ENCODE measurements at places on chromosomes 16 and 17. TPM values are rescaled to one million over a fixed set of nuclear protein-coding genes. Genes with fewer than 3 reads are reported as not detected.
A peak's percentile ranks its signal among the peaks of the same experiment; 100 is the strongest.

ABCC6 gene
- total RNA-seq = not detected

AKAP1 gene
- total RNA-seq = 19.6 TPM

CCL18 gene
- 0.48 TPM for total RNA-seq

SRCIN1 gene
- 0.72 TPM for total RNA-seq

KCNAB3 gene
- 10.2 TPM for total RNA-seq

KRTAP4-1 gene
- not detected for total RNA-seq

TP53TG3F gene
- total RNA-seq = not detected

HOXB6 gene
- total RNA-seq = 0.24 TPM

PRSS22 gene
- not detected for total RNA-seq

ASPHD1 gene
- 0.93 TPM for total RNA-seq

CA5A gene
- 0.22 TPM for total RNA-seq

- DNase-seq = no peak
These were observed 196.7 kb downstream of the CDH11 start for GRCh38 chr16:64925166-64925565.

DNA sequence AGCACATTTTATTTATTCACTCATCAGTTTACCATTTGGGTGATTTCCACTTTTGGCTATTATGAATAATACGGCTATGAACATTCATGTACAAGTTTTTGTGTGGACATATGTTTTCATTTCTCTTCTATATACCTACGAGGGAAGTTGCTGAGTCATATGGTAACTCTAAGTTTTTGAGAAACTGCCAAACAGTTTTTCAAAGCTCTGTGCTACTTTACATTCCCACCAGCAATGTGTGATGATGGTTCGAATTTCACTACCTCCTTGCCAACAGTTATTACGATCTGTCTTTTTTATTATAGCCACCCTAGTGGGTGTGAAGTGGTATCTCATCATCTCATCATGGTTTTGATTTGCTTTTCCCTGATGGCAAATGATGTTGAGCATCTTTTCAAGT lies 63.7 kb upstream of the MRTFB start:
- no peak for DNase-seq

GRCh38 chr17:1060991-1061390 lies 64.1 kb downstream of the TIMM22 start:
- peak; percentile 57 for DNase-seq

GRCh38 chr17:372157-373152 lies 19.8 kb upstream of the RPH3AL start:
- no peak for DNase-seq

- no peak for DNase-seq
These were observed 4.0 kb downstream of the FBXO39 start for GRCh38 chr17:6780001-6780400.

GRCh38 chr17:80445007-80445725 lies 30.2 kb downstream of the ENDOV start:
- no peak for DNase-seq

DNA sequence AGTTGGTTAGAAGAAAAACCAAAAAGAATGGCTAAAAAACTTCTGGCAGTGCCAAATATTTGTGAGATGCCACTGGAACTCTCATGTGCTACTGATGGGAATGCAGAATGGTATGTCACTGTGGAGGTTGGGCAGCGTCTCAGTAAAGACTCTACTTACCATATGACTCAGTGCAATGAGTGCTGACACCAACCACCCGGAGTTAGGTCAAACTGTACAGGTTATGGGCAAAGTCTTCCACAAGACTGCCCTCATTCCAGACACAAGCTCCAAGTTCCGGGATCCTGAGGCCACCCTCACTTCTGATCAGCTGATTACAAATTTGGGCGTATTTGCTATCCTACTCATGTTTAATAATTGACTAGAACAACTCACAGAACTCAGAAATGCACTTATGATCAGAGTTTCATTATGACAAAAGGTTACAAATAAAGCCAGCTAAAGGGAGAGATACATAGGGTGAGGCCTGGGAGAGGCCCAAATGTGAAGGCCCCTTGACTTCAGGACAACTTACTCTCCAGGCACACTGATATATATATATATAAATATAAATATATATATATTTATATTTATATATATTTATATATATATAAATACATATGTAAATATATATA lies 114.9 kb downstream of the TRIM37 start:
- peak; percentile 9 for DNase-seq

DNA sequence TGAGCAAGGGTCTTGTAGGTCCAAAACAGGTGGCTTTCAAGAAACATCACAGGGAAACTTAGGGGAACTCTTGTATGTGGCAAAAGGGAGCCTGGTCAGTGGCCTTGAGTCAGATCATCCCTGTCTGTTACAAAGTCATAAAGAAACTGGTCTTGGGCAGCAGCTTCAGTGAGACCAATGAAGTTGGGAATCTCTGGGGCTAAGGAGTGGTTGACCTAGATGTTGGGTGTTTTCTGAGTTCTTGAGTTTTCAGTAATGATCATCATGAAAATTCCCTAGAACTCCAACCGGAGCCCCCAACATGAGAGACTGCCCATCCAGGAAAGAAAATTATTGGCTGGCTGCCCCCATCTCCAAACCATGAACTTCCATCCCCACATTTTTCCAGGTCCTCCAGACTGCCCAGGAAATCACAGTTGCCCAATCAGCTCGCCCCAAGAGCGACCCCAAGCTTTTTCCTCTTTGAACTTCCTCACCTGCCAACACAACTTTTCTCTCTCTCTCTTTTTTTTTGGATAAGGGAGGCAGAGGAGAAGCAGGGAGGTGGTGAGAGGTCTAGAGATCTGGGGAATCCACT lies 3.9 kb downstream of the CCR7 start:
- no peak for DNase-seq

DNA sequence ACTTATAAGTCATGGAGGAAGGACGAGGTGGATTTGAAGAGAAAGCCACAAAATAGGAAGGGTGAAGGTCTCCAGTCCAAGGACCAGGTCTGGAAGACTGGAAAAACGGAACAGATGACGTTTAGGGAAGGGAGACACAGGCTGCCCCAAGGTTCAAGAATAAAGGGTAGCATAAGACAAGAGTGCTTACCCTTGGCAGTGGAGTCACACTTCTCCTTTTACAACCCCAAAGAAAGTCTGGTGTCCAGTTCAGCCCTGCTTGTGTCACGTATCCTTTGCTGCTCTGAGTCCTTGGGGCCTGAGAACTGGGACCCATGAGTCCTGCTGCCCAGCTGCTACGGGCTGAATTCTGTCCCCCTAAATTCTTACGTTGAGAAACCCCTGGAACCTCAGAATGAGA lies 13.0 kb upstream of the GGA2 start:
- DNase-seq = no peak

DNA sequence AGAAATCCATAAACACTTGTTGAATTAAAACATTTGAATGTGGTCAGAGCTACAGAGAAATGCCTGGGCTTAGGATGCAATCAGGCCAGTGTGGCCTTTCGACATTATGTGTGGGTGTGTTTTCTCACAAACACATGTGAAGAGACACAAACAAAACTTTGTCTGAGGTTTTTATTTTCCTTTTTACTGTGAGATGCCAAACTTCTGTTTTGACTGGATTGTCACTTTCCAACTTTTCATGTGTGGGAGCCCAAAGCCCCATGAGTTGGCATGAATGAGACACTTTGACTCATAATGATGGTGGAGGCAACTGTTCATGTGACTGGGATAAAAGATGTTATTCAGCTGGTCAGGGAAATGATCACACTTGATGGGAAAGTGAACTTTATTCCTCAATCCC lies 71.9 kb upstream of the GAS7 start:
- no peak for DNase-seq

- no peak for DNase-seq
These were observed 38.8 kb upstream of the PVALEF start for GRCh38 chr17:81126281-81127132.

DNA sequence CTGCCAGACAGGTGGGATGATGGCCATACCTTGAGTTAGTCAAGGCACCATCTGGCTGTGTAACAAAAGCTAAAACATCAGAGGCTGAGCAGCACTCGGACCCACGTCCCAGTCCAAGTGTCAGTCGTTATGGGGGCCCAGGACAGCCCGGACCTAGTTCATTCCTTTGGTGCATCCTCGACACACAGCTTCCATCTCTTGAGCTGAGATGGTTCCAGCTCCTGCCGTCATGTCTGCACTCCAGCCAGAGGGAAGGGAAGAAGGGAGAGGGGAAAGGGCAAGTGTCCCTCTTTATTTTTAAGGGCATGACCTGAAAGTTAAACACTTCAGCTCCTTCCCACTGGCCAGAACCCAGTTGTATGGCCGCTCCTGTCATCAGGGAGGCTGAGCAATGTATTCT lies 218.0 kb downstream of the SEC14L1 start:
- DNase-seq = no peak

DNA sequence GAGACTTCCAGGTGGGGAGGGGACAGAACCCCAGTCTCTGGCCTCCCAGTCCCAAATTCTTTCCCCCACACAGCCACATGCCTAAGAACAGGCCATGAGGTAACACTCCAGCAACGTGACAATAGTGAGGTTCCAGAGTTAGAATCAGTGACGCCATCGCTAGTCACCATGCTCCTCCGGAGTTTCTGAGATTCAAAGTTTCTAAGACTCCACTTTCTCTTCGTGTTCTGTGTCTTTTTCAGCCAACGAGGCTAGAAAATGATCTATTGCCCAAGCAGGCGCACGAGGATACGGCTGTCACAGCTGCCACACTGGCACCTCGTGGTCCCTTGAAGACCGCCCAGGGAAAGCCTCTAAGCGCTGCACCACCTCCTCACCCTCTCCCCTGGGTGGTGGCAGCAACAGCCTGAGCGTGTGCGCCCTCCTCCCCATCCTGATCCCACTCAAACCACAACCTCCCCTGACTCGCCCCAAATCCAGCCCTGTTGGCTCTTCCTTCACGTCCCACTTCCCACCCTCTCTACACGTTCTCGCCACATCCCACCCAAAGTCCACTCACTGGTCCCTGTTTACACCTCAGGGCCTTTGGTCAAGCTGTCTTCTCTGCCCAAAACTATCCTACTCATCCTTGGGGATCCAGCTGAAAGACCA lies 1.0 kb downstream of the MCRIP1 start:
- peak; percentile 54 for DNase-seq

DNA sequence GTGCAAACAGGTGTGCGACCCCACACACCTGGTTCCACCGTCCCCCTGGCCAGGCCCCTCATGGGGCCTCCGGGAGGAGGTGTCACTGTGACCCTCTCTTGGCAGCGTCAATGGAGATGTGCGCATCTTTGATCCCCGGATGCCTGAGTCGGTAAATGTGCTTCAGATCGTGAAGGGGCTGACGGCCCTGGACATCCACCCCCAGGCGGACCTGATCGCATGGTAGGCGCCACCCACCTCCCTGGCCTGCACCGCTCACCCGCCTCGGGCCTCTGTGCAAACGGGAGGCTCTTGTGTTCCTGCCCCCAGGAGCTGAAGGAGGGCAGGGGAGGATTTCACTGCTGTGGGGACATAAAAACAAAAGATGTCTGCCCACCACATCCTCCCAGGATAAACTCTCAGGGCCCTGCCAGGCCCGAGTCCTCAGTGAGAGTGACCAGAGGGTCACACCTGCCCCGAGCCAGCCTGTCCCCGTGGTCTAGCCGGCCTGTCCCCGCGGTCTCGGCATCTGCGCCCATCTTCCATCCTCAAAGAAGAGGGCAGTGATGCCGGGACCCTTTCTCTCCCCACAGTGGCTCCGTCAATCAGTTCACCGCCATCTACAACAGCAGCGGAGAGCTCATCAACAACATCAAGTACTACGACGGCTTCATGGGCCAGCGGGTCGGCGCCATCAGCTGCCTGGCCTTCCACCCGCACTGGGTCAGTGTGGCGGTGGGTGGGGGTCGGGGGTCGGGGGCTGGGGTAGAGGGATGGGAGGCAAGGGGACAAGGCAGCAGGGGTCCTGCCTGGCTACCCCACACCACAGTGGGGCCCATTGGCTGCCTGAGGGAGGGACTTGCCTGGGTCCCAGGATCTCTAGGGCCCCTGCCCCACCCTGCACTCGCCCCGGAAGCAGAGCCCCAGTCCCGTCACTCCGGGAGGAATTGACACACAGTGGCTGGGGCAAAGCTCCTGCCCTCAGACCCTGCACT lies 29.0 kb upstream of the CHMP6 start:
- no peak for DNase-seq

GRCh38 chr16:77288222-77288621 lies 89.0 kb downstream of the SYCE1L start:
- DNase-seq = no peak

GRCh38 chr16:80923356-80923755 lies 83.3 kb downstream of the CMC2 start:
- DNase-seq = no peak

DNA sequence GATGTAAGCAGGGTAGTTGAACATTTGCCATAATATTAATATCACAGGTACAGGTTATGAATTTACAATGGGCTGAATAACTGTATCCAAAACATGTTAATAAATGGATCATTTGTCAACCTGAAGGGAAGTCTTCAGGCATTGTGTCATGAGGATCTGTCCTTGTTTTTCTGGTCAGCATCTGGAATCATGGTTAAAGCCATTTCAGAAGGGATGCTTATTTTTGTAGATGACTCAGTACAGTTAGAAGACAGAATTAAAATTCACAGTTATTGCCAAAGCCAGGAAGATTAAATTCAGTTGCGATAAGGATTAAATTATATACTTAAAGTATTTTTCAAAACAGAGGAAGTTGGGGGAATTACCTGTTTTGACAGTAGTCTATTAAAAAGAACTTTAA lies 8.0 kb downstream of the PSMD11 start:
- DNase-seq = no peak

GRCh38 chr16:50153596-50154419 lies 702 bp downstream of the TENT4B start:
- no peak for DNase-seq

GRCh38 chr16:55249361-55249760 lies 74.6 kb upstream of the IRX6 start:
- no peak for DNase-seq

DNA sequence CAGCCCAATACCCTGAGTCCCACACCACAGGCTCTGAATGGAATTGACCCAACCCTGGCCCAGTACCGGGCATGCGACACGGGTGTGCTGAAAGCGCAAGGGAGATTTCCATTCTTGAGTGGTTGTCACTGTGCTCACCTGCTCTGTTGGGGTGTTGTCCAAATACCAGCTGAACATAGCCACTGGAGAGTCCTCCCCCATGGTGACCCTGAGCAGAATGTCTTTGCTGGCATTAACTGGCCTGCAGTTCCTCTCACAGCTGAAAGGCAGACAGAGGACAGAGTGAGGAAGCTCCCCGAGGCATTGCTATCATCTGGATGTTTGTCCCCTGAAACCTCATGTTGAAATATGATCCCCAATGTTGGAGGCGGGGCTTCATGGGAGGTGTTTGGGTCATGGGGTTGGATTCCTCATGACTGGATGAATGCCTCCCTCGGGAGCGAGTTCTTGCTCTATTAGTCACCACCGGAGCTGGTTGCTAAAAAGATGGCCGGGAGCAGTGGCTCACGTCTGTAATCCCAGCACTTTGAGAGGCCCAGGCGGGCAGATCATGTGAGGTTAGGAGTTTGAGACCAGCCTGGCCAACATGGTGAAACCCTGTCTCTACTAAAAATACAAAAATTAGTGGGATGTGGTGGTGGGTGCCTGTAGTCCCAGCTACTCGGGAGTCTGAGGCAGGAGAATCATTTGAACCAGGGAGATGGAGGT lies 57.3 kb upstream of the BCO1 start:
- DNase-seq = no peak

- DNase-seq = no peak
These were observed 5.0 kb downstream of the NOG start for GRCh38 chr17:56598466-56598865.

GRCh38 chr16:19835968-19836421 lies 48.7 kb downstream of the GPRC5B start:
- no peak for DNase-seq
